ENCODE measurements at places on chromosomes 2 and 18.

- DNase-seq = no peak
These were observed 159.0 kb downstream of the ZFP36L2 start for GRCh38 chr2:43067254-43068040.

GRCh38 chr2:3469486-3469885 is 49.8 kb downstream of the ADI1 start:
- DNase-seq = no peak

- no peak for DNase-seq
These were observed 132.9 kb downstream of the BARD1 start for GRCh38 chr2:214676421-214677089.

DNA sequence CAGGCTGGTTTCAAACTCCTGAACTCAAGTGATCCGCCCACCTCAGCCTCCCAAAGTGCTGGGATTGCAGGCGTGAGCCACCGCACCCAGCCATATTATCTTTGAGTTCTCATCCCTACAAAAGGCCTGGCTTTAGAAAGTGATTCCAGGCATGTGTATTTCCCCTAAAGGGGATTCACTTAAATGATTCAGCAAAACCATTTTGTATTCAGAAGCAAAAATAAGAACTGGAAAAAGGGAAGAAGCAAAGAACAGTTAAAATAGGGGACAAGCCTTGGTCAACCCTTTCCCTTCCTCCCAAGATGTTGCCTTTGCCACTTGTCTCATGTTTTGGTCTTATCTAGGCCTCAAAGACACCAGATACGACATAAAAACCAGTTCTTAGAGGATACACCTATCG is 10.5 kb downstream of the TM4SF20 start:
- DNase-seq = no peak

- DNase-seq = no peak
These were observed 42.4 kb upstream of the NABP1 start for GRCh38 chr2:191635333-191636234.

- no peak for DNase-seq
These were observed 43.5 kb downstream of the SLC14A2 start for GRCh38 chr18:45658756-45659155.

GRCh38 chr2:219798430-219798829 is 171.0 kb downstream of the SLC4A3 start:
- no peak for DNase-seq

DNA sequence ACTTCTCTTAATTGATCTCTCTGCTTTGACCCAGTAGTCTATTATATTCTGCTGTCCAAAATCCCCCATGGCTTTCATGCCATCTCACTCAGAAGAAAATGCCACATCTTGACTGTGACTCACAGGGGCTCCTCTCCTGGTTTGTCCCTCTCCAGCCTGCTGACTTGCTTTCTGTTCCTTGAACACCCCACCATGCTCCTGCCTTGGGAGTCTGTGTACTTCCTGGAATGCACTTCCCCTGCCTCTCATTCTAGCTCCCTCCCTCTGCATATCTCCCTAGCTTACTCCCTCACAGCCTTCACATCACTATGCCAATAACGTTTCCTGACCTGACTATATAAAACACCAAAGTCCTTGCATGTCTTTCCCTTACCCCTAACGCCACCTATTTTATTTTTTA is 167.2 kb downstream of the TRIB2 start:
- DNase-seq = no peak

GRCh38 chr2:100882645-100883613 is 63.0 kb downstream of the NPAS2 start:
- no peak for DNase-seq

GRCh38 chr2:59701271-59701994 is 852.0 kb downstream of the BCL11A start:
- no peak for DNase-seq

DNA sequence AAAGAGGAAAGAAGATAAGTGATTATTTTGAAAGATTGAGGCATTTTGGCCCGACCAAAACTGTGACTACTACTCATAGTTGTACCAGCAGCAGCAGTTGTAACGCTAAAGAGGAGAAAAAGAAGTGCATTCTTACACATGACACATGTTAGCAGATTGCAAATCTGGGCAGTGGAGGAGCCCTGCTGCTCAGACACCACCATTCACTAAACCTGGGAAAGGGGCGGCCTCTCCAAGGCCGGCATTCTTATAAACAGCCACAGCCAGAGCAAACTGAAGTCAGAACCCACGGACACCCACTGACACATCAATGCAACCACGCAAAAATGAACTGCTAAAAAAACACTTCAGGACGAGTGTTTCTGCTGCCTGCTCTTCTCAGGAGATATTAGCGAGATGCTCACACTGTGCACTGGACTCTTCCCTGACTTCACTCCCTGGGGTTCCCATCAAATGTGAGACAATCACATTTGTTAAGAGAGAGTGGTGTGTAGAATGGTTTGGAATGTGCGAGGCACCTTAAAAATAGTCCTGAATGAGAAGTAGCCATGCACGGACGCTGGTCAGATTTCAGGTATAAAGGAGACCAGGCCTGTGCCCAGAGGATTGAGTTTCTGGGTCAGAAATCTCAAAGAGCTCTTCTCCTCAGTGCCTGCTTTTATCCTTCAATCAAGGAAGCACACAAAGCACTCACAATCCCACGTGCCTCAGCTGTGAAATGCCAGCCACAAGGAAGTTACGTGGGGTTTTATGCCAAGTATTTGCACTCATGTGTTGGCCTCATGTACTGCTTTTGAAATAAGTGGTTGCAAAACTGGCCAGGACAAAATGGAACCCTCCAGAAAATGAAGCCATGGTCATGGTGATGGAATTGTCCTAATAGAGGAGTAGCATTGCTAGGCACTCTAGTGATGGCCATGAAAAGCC is 83.4 kb downstream of the MTCL1 start:
- no peak for DNase-seq

- DNase-seq = no peak
These were observed 16.9 kb downstream of the SH2D6 start for GRCh38 chr2:85435220-85435958.

- DNase-seq = no peak
These were observed 44.1 kb downstream of the ANKRD44 start for GRCh38 chr2:197266477-197266876.

GRCh38 chr2:113240150-113240914 is 38.4 kb downstream of the PAX8 start:
- no peak for DNase-seq

GRCh38 chr2:234953116-234954031 is 1.6 kb downstream of the SH3BP4 start:
- no peak for DNase-seq

GRCh38 chr2:180722551-180723239 is 257.7 kb upstream of the UBE2E3 start:
- DNase-seq = no peak

DNA sequence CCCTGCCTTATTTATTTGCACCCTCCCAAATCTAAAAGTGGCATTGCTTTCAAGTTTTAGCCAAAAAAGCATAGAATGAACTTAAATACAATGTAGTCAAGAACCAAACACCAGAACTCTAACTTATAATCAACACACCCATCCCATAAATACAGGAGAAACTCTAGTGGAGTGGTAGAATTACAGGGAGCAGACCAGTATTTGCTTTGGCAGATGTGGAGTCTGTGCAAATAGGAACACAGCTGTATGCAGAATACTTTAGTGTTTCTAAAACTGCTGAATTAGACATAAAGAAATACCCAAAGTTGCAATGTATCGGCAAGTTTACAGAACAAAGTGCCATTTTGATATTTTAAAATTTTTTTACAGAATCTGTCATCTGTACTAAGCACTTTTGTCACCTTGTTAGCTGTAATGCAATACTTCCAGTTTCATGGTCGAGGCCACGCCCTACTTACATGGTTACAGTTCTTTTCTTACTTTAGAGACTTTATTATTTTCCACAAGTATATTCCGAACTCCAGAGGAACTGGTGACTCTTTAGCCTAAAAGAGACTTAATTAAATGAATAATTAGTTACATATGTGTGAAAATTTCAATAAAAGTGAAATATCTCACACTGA is 23.7 kb upstream of the COL5A2 start:
- DNase-seq = no peak

- no peak for DNase-seq
These were observed 3.3 kb upstream of the RAB12 start for GRCh38 chr18:8605974-8606373.

DNA sequence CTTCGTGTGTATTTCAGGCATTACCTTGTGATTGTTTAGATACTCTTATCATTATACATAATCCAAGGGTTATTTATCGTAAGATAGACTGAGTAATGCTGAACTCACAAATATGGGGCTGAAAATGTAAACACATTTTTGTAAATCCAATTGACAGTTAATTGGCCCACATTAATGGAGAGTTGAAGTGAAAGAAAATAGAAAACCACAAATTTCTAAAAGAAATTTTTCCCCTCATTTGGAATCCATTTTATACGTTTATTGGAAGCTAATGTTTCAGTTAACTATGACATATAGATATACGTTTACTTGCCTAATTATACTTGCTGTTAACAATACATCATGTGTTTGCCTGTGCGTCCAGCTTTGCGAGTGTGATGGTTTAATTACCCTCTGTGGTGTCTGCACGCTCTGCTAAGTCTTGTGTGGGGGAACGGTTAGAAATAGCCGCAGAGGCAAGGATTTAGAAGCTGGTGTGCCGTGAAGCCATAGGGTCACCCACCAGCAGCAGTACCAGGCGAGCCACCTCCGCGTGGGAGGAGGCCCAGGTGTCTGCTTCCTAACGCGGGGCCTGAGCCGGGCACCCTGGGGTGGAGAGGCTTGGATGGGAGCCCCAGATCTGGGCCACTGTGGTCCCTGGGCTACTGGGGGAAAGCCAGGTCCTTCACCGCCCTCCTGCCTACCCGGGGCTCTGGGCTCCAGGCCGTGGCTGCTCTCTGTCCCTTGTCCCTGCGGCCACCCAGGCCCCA is 38.0 kb downstream of the TSHZ1 start:
- DNase-seq = no peak

DNA sequence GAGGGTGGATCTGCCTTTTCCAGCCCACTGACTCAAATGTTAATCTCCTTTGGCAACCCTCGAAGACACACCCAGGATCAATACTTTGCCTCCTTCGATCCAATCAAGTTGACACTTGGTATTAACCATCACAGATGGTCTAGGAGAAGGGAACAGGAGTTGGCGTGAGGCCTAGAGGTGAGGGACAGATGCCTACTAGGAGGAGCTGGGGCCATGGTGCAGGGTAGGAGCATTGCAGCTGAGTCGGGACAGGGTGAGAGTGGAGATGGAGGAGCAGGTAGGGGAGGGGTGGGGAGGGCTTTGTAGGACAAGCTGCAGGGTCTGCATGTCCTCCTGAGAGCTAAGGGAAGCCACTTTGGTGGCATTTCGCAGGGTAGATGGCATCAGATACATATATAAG is 140.0 kb downstream of the VAPA start:
- DNase-seq = no peak

DNA sequence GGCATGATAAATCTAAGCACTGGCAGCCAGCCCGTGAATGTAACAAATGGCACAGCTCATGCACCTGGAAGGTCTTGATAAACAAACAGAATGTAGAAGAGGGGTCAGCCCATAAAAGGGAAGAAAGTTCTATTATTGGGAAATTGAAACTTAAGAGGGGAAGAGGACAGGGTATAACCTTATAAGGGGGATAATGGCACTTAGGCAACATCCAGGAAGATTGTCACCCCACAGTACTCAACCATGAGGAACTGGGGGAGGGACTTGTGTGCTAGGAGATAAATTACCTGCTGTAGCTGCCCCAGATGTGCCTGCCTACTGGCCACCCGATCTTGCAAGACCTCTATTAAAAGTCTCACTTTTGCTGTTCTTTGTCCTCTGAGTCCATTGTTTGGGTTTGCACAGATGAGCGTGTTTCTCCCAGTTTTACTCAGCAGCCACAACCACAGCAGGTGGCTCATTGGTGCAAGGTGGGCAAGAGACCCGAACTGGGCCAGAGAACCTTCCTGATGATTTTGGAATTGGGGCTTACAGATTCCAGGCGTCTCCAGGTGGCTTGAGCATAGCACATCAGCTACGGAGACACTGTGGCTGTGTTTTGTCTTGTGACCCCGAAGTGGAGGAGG is 79.0 kb upstream of the TAF1B start:
- DNase-seq = no peak

DNA sequence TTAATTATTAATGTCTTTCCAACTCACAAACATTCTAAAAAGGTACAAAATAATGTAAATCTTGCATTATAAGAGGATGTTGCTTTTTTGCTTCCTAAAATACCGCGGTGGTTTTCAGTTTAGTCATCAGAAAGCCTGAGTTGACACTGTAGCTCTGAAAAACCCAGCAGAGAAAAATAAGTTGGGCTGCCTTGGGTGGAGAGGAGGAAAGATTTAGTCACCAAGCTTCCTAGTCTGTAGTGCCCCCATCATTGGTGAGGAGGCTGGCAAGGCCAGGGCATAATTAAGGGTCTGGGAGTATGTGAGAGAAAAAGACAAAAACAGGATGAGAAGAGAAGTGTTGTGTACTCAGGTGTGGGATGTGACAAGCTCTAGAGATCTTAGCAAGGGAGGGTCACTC is 5.7 kb downstream of the PTPRM start:
- DNase-seq = no peak

- no peak for DNase-seq
These were observed 48.8 kb downstream of the ANKMY1 start for GRCh38 chr2:240508832-240509545.

DNA sequence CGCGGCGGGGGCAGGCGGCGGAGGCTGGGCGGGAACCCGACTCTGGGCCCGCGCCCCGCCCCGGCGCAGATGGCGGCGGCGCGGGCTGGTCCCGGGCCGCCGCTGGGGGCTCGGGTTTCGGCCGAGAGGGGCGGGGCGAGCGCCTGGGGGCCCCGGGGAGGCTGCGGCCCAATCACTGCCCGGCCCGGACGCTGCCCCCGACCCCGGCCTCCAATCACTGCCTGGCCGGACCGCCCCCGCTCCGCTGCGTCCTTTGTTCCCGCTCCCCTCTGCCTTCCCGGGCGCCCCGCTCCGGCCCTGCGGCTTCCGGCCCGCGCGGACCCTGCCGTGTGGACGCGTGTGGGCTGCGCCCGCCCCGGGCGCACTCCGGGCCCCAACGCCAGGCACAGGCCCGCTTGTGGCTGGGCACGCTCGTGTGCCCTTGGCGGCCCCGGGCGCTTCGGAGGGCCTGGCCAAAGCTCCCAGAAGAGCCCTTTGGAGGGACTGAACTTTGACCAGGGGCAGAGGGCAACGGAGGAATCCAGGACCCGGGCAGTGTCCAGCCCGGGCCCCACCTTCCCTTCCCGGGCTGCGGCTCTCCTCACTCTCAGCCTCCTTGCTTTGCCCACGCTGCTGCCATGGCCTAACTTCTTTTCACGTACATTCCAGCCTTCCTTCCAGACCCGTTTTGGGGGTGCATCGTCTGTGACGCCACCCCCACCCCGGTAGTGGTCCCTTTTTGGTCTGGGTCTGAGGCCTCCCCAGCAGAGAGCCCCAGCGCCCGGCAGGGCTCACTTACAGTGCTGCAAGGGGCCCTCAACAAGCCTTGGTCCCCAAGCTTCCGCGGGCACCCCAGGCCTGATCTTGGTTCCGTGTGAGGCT is 27.1 kb upstream of the PTMA start:
- DNase-seq = no peak

DNA sequence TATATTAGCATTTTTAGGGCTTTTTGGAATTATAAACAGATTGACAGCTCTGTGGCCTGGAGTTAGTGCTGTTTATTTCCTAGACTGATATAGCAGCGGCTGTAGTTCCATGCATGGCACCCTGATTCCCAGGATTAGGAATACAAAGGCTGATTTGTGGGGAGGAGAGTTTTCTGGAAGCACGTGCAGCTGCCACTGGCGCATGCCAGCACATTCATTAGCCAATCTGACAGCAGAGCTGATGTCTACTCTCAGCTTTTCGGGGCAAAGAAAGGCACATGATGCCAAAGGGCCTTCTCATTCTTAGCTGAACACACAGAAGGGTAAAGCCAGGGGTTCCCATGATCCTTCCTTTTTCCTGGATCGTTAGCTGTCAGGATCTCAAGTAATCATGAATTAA is 45.7 kb upstream of the RAPH1 start:
- DNase-seq = no peak

All from stimulated activated CD8-positive, alpha-beta memory T cell treated with anti-CD3 and anti-CD28 coated beads, Interleukin-12 subunit alpha, Interleukin-12 subunit beta, amount 100 ng/mL, for 1 hour (primary cell).